Fibroblast of skin of right quadriceps (primary cell): ENCODE measurements at places on chromosomes 7 and 10.

DNA sequence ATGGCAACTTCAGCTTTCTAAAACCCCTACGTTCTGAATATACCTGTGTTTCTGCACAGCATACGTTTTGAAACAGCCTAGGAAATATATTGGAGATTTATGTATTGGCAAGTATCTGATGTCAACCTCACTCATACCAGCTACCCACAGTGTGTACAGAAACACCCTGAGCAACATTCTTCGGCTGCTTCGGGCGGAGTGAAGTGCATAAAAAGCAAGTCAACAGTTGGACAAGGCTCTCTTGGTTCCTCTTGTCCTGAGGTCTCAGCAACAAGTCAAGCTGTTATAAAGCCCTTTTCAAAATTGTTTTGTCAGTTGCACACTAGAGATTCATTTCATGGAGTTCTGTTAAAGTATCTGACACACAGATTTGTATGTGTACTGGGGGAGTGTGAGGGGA lies 40.0 kb upstream of the PAPSS2 start:
- no peak for DNase-seq

DNA sequence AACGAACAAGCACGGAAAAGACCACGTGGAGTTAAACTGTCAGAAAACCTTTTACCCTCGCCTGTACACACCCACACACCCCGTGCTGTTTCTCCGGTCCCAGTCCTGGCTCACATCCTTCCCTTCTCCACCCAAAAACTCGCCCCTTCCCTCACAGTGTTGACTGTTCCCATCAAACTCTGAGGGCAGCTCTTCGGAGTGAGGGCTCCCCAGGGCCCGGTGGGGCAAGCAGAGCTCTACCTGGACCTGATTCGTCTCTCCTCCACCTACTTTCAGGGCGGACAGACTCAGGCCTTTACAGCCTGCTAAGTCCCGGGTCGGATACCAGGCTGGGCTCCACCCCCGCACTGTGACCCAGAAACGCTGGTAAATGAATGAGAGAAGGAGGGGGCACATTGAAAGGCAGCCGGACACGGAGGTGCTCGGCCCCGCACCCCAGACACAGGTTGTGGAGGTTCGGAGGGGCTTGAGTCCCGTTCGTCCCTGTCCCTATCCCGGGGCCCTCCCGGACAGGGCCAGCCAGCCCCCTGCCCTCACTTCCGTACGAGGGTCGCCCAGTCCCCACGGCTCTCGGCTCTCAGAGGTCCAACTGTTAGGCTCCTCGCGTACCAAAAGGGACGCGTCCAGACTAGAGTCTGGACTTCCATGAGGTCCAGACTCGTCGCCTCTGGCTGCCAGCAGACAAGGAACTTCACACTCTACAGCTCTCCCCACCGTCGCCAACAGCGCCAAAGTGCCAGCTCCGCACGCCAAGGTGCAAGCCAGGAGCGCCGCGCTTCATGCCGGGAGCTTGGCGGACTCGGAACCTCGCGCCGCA lies 31.7 kb upstream of the ASL start:
- DNase-seq = peak; percentile 27

DNA sequence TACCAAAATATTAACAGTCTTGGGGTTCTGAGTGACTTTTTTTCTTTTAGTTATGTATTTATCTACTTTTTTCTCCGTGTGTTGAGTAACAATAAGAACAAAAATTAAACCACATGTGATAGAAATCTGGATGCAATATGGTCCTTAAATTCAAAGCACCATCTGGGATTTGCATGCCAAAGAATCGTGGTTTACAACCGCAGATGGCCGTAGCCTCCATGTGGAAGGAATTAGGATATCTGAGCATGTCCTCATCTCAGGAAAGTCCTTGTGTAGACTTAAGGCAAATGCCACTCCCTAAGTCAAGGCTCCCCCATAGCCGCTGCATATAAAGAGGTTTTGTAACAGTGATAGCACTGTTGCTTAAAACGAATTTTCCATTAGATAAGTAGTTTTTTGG lies 304.0 kb downstream of the ZEB1 start:
- peak; percentile 97 for DNase-seq

DNA sequence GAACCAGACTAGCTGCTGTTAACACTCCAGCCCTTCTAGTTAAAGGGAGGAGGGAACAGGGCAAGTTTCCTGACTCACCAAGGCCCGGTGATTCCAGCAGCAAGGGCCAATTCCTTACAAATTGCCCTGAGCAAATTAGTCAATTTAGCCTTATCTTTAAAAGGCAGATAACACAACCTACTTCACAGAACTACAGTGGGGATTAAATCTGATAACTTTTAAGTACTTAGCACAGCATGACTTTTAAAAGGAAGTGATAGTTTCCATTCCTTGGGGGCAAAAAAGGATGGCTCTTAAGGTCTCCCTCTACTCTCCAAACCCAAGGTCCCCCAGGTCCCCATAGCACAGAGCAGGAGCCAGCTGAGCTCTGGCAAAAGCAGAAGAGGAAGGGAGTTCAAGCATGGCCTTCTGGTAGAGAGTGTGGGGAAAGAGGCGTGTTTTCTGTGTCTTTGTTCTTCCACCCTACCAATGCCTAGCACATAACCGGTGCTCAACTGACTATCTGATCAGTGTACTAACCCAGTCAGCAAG lies 4.0 kb downstream of the CDCA7L start:
- DNase-seq = peak; percentile 19

- DNase-seq = no peak
These were observed 275.6 kb upstream of the FOXK1 start for GRCh38 chr7:4406288-4407058.

- no peak for DNase-seq
These were observed 118.5 kb downstream of the GLRX3 start for GRCh38 chr10:130254662-130255061.

GRCh38 chr10:132249824-132250375 lies 57.9 kb downstream of the STK32C start:
- DNase-seq = no peak

DNA sequence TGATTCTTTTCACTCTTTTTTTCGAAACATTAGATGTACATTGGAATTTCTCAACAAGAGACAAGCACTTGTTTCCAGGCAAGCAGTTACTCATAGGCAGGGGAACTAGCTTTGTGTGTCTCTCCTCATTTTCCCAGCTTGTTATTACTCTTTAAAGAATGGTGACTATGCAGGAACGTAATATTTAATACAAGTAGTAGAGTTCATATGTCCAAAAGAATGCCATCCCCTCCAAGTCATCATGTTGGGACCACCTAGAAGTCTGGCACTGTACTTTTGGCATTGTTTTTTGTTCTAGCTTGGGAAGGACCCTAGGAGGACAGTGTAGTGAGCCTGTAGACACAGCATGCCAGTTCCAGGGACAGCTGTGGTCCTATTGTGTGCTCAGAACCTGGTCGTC lies 650.7 kb downstream of the INHBA start:
- no peak for DNase-seq

DNA sequence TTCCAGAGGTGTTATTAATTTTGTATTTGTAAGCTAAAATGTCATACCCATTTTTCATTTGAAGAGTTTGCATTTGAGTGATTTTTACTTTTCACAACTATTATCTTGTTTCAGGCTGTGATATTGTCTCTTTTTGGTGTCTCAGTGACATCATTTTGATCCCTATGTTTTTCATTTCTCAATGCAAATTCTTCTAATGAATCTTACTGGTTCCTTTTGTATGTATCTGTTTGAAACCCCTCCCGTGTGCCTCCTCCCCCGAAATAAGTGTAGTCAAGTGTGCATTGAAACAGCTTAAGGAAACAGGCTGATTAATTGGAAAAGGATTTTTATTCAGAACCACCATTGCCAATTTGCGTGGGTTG lies 77.8 kb downstream of the SHH start:
- DNase-seq = no peak

GRCh38 chr10:4767033-4767814 lies 58.8 kb upstream of the AKR1E2 start:
- peak; percentile 67 for DNase-seq

DNA sequence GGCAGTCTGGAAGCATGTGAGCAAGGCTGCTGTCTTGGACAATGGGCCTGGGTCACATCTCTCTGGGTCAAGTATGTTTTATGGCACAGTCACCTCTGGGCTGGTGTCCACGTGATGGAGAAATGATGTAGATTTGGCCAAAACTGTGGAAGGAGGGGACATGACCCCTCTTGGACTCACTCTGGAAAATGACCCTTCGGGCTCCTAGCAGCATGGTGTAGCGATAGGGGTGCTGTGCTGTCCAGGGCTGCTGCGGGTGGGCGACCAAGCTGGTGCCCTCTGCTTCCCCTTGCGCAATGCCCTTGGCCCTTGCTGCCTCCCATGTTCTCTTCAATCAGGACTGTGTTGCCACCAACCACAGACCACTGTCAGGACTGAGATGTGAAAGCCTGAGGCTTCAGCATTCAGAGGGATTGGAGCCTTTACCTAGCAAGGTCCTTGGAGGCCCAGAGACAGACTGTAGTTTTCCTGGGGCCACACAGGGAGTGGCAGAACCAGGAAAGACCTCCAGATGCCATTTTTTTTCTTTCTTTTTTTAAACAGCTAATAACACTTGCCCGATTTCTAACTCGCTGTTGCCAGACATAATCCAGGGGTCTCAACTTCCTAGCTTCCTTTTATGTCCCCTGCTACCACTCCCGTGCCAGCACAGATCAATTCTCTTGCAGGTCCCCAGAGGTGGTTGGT lies 6.1 kb downstream of the CYP26A1 start:
- DNase-seq = no peak

DNA sequence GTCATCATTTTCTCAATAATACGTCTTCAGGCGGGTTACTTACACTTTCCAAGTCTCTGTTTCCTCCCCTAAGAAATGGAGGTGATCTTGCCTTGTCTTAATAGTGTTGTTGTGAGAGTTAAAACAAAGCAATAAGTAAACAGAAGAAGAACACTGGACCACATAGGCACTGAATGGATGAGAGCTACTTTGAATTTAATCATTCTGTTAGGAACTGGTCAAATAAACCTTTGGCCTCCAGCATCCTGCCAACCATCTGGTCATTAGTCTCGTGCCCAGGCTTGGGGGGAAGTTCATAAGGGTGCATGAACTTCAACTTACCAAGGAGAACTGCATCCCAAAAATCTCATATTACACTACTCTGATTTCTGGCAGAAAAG lies 109.4 kb upstream of the C7orf33 start:
- no peak for DNase-seq

DNA sequence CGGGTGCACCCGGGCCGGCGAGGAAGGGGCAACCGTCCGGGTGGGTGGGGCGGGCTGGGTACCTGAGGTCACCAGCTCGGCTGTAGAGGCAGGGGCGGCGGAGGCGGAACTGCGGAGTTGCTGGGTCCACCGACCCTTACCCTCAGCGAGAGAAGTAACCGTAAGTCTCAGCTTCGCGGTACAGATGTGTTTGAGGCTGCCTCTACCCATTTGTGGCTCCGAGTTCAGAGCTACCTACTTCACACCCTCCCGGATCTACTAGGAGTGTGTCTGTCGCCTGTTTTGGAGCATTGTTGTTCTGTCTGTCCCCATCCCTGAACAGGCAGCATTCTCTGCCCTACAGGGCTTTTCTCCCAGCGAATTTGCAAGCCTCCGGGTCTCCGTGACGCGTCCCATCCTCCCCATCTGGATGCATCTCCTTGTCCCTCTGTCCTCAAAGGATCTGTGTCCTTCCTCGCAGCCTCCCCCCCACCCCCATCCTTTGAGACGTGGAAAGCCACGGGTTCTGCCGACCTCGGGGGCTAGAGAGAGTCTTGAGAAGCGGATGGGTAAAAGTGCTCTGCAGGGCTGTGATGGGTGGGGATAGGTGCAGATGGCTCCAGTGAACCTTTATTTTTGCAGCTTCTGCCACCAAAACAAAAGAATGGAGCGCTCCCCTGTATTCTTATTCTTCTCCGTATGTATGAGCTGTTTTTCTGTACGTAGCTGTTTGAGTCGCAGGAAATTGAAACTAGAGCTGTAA lies 757 bp downstream of the ANKIB1 start:
- peak; percentile 13 for DNase-seq

DNA sequence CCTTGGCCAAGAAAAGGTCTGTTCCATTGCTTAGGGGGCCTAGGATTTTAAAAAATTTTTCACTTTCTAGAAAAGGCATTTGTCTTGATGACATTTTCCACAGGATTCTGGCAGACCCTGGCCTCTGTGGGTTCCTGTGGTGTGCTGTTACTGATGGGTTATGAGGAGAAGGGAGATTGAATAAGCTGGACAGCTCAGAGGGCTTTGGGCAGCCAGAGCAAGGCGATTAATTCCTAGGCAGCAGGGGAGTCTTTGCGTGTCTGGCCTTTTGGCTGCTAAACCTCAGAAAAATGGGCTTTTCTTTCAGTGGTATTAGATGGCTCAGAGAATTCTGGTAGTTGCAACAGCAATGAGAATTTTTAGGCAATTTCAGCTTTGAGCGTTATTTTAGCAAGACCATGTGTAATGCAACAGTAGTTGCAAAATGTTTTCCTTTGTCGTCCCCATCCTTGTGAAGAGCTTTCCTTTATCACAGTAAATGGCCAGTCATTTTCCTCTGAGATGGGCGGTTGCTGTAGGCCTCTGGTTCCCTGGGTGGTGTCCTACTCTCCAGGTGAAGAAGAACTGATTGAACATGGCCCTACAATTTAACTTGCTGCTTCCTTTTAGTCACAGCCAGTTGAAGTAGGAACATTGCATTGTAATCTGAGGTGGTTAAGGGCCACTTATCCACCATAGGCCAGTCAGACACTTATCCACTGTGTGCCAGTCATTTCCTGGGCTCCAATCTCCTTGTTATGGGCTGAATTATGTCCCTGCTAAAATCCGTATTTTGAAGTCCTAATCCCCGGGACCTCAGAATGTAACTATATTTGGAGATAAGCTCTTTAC lies 43.2 kb downstream of the SH2D4B start:
- no peak for DNase-seq
